Osteoblast (primary cell): ENCODE measurements at places on chromosomes 5 and 9. TPM values are rescaled to one million over a fixed set of nuclear protein-coding genes. Genes with fewer than 3 reads are reported as not detected.

- peak; percentile 5 for DNase-seq
Measured at GRCh38 chr9:122402874-122403273, 32.0 kb downstream of the PTGS1 start.

- DNase-seq: no peak
Measured at GRCh38 chr5:65938256-65938655, 11.9 kb downstream of the ERBIN start.

DNA sequence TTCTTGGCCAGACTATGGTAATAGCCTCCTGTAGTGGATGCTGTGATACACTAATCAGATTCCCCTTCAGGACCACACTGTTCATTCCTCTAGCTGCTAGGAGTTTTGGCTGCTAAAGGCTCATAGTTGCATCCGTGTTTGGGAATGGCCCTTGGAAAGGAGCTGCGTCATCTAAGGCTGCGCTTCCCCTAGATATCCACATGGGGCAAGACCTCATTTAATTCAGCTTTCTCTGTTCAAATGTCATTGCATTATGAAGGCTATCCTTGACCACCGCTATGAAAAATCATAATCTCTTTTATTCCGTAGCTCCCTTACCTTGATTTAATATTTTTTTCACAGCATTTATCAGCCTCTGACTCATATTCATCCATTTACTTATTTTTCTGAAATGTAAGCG, 258.3 kb upstream of the NR4A3 start:
- DNase-seq: no peak

- no peak for DNase-seq
Measured at GRCh38 chr5:13218518-13218917, 726.0 kb downstream of the DNAH5 start.

GRCh38 chr5:158914008-158915000, 185.4 kb downstream of the EBF1 start:
- no peak for DNase-seq

GRCh38 chr5:140835622-140836510, 1.8 kb downstream of the PCDHA7 start:
- no peak for DNase-seq

DNA sequence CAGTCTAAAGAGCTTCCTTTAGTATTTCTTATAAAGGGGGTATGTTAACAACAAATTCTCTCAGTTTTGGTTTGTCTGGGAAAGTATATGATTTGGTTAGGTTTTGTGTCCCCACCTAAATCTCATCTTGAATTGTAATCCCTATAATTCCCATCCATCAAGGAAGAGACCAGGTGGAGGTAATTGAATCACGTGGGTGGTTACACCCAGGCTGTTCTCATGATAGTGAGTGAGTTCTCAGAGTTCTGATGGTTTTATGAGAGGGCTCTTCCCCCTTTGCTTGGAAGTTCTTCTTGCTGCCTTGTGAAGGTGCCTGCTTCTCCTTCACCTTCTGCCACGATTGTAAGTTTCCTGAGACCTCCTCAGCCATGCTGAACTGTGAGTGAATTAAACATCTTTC, 109.1 kb downstream of the MACIR start:
- no peak for DNase-seq

DNA sequence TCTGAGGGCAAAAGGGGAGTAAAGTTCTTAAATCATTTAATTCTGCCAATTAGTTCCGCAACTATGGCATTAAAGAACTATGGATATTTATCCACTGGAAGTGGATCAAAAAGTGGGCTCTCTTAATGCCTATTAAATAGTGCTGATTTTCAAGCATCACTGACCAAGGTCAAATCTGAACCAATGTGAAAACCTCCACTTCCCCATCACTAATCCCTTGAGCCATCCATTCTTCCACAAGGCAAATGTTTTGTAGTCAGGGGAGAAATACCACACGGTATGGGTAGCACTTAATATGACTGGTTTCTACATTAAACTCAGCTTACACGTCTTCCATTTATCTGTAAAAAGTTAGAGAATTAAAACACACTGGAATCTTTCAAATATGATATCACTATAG, 57.6 kb downstream of the MLLT3 start:
- DNase-seq: no peak

DNA sequence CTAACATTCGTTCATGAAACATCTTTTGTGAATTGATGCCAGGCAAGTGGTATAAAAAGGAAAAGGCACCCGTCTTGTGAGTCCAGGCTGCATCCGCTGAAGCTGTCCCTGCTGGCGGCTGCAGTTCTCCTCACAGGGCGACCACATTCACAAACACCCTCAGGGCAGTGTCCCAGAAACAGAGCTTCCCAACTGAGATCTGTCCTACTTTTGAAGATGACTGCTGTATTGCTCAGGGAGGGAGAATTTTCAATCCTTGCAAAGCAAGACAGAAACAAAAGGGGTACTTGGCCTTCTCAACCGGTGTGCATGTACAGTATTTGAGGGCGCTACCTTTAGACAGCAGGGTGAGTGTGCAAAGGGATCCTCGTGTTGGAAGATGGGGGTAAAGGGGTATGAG, 316.1 kb downstream of the GADD45G start:
- DNase-seq: no peak

The UNC5A gene
- not detected in 2 replicates for total RNA-seq
